ENCODE measurements at places on chromosomes 16 and 17. TPM values are rescaled to one million over a fixed set of nuclear protein-coding genes. Genes with fewer than 3 reads are reported as not detected.

DNA sequence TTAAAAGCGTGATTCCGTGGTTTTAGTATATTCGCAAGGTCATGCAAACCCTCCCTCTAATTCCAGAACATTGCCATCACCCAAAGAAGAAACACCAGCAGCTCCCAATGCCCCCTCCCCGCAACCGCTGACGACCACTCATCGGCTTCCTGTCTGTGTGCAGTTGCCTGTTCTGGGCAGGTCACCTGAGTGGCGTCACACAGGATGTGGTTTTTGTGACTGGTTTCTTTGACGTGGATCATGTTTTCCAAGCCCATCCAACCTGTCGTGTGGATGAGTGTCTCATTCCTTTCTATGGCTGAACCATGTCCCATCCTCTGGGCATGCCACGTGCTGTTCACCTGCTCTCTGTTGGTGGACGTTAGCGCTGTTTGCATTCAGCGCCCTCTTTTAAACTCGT is 8.2 kb upstream of the ATP2C2 start:
- no peak overlapping the region for H3K27ac ChIP-seq
- peaks cover 4% of the 10 kb centered on the region for H3K4me1 ChIP-seq
- no peaks in the 10 kb centered on the region for H3K36me3 ChIP-seq
- DNase-seq: no peak
- H3K27me3 ChIP-seq: no peaks in the 10 kb centered on the region

- no peaks in the 10 kb centered on the region for H3K4me1 ChIP-seq
- H3K27me3 ChIP-seq: no peaks in the 10 kb centered on the region
- H3K4me3 ChIP-seq: no peak overlapping the region
- DNase-seq: peak; percentile 23
- H3K27ac ChIP-seq: no peak overlapping the region
Measured at GRCh38 chr17:2943981-2944380, 119.4 kb downstream of the OR1D5 start.

GRCh38 chr17:17191346-17191792 is 14.8 kb downstream of the PLD6 start:
- peaks cover 14% of the 10 kb centered on the region for H3K4me1 ChIP-seq
- no peak for DNase-seq
- H3K27ac ChIP-seq: no peak overlapping the region
- H3K4me3 ChIP-seq: no peak overlapping the region
- peaks cover 9% of the 10 kb centered on the region for H3K36me3 ChIP-seq

Gene CLDN7
- 149 TPM for total RNA-seq

Measured in endodermal cell (in vitro differentiated cells).